ENCODE measurements at places on chromosomes 4 and X.

DNA sequence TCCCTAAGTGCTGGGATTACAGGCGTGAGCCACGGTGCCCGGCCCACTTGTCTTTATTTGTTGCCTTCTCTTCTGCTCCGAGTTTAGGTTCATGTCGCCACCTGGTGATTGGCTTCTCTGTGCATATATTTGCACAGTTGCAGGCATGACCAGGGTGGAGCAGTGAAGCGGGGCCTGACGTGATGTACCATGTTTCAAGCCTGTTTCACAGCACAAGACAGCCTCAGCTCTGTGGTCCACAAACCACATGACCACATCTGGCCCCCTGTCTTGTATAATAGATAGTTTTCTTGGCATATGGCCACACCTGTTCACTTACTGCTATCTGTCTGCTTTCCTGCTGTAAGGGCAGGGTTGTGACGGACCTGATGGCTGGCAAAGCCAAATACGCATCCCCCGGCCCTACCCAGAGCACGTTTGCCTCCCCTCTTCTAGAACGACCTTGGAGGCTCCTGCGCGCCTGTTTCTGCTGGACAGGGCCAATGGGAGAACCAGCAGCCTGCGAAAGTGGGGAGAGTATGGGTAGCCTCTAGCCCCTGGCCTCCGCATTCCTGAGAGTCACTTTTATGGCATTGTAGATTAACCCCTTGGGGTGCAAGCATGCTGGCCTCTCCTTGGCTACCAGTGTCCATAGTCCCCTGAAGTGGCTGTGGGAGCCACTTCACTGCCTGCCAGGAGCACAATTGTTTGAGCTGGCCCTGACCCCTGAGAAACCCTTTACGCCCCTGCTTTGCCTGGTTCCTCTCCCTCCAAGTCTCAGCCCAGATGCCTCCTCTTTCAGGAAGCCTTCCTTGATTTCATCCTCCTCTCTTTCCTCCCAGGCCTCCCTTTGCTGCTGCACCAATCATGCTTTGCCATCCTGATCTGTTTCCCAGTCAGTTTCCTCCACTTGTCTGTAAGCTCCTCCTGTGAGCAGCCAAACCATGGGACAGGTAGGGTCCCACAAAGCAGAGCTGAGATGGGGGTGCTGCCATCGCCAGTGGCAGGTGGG lies 6.0 kb upstream of the SH3TC1 start:
- DNase-seq, result no peak

GRCh38 chrX:43747476-43747875 lies 91.4 kb downstream of the MAOA start:
- no peak for DNase-seq

DNA sequence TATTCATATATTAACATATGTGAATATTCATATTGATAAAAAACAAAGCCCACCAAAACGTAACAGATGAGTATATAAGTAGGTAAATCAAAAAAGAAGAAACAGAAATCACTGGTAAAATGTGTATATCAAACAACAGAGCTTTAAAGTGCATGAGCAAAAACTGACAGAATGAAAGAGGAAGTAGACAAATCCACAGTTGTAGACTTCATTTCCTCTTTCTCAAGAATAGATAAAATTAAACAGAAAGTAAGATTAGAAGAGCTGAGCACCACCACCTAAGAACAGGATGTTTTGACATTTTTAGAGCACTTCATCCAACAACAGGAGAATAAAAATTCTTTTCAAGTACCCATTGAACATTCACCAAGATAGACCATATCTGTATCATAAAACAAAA lies 64.6 kb downstream of the CNKSR2 start:
- no peak for DNase-seq

DNA sequence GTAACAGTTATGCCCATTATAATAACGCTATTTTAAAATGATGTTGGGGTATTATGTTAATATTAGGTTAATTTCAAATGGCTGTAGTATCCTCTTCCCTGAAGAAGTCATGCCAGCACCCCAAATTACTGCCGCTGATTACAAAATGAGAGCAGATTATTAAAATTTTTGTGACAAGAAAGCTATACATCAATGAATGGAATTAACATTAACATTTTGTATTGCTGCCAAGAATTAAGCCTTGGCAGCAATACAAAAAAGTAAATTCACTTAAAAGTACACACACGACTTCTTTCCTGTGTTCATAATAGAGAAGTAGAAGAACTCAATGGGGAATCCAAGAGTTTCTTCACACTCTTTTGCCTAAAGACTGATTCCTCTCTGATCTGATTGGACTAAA lies 482.8 kb downstream of the STIM2 start:
- no peak for DNase-seq

DNA sequence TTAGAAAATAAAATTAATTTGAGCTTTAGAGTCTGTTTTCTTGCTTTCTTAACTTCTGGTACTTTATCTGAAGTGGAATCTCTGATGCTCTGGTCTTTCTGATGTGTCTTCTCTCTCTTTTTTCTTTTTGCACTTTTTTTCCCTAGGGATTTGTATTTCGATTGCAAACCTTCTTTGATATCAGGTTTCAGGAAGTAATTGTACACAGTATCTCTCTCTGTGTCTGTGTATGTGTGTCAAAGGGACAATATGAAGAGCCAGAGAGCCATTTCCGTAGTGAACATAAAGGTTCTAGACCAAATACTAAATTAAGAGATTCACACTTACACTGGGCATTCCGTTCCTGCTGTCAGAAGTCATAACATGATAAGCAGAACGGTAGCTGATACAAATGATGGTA lies 325.0 kb downstream of the PCDH7 start:
- DNase-seq, result no peak

GRCh38 chr4:174281182-174281737 lies 2.2 kb downstream of the FBXO8 start:
- no peak for DNase-seq

DNA sequence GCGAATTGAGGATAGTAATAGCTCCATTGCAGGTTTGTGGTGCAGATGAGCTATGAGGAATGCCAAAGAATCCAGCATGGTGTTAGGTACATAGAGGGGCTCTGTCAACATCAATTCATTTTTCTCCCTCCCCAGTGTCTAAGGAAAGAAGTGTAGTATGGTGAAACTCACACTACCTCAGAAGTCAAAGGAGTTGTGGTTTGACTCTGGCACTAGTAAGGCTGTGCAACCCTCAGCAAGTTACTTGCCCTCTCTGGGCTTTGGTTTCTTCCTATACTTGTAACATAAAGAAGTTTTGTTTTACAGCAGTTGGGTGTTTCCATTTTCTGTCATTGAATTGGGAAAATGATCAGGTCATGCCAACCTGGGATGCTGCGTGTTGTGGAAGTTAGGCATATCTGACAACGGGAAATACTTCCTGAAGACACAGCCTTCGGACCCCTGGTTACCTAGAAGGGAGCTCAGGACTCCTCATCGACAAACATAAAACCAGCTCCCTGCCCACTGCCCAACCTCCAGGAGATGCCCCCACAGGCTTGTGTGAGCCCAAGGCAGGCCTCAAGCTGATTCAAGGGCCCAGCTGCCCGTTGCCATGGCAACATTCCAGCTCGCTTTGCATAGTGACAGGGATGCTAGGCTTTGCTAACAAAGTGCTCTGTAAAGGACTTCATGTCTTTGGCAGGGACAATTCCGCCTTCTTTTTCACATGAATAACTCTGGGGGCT lies 71.4 kb downstream of the RTL5 start:
- DNase-seq, result no peak

DNA sequence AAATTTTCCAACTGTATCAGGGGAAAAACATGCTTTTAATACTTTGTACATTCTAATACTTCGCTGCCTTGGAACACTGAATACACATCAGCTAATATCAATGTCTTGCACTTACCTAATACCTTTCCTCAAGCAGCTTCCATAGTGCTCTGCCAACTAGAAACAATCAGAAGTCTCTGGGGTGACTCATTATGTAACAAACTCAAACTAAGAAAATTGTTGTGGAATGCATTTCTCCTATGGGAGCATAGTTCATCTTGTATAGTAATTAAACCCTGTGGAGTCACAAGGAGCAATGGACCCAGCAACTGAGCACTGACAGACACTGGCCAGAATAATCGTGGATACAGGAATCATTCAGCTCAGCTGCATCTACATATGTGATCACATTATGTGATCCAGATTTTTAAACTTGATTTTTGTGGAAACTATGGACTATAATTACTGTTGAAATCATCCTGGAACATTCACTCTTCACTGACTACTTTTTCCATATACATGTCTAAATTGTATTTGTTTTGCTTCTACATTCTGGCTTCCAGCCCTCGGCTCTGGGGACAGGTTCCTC lies 496.9 kb downstream of the TMA16 start:
- no peak for DNase-seq

DNA sequence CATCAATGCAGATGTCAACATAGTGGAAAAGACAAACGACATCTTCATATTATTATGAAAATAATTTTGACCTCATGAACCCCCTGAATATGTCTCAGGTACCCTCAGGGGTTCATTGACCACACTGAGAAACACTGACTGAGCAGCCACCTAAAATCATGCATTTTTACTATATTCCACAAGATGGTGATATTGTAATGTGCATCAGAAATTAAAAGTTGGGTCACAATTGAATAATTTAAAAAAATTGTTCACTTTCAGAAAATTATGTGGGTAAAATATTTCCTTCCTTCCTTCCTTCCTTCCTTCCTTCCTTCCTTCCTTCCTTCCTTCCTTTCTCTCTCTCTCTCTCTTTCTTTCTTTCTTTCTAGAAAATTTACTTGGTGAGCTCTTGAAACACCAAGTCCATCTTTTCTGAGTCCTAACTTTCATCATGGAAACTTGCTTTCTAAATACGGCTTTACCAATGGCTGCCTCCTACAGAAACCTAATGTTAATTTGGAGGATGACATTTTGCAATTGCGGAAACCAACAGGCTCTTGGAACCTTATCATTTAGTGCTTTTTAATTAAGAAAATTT lies 103.6 kb downstream of the RTL3 start:
- DNase-seq, result no peak

DNA sequence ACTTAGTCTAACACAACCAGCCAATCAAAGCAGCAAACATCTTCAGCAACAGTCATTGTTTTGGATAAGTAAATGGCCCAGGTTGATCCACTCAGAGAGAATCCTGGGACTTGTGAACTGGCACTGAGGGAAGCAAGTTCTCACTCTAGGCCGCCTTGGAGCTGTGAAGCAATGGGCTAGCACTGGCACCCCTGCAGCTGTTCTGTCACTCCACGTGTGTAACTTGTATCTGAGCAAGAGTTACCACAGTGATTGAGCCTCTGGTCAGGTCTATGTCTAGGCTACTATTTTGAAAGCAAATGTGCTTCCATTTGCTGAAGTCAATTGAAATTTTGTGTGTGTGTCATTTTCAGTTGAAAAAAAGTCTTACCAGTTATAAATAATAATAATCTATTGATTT lies 57.2 kb upstream of the HS3ST1 start:
- no peak for DNase-seq

- no peak for DNase-seq
Observed at GRCh38 chrX:2703991-2704369, 12.9 kb downstream of the CD99 start.

DNA sequence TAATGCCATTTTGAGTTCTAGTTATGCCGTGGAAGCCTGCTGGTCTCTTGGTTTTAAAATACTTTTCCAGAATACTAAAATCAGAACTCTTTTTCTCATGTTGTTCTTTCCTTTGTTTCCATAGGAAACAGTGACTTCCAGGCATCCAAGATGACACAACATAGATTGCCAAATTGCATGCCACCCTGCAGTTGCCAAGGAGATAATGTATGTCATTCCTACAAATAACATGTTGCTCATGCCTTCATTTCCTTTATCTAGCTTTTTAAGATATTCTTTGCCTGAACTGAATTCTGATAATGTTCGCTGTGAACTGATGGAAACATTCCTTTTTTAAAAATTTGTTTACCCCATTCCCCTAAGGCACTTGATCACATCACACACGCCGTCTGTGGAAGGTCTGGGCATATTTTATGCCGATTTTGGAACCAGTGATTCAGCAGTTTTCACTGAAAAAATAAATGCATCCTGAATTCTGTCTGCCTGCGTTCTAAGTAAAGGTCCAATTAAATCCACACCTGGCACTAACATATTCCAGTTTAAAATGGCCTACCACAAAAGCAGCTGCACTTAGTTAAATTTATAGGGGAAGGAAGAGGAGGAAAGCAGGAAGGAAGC lies 38.0 kb upstream of the COX7B2 start:
- DNase-seq, result no peak

- DNase-seq, result no peak
Observed at GRCh38 chr4:169604131-169604900, 8.1 kb downstream of the NEK1 start.

DNA sequence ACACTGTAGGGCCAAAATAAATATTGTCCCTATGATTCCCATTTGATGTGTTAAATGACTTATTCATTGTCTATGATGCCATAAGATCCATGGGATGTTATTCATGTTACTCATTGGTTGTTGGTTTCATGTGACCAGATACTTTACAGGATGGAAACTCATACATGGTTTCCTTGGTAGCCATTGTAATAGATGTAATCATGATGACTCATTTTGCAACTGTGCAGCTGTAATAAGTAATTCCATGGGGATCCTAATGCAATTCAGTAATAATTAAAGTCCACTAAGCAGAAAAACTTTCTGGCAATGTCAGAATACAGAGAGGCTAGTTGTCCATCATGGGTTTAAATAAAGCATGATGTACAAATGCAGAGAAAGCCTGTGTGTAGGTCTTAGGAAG lies 389.7 kb upstream of the NR3C2 start:
- no peak for DNase-seq

DNA sequence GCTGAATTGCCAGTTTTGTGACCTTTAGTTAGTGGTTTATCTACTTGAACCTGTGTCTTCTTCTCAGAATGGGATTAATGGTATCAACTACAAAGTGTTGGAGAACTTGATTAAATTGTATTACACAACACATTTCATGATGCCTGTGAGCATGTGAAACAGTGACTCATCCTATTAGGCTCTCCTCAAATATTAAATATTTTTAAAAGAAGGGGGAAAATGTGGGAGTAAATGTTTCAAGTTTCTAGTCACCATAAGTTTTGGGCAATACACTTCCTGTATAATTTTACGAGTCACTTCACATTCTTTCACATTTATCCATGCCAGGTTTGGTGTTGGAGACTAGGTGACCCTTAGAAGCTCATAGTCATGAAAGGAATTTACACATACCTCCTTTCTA lies 147.0 kb downstream of the HS3ST1 start:
- no peak for DNase-seq

- DNase-seq, result no peak
Observed at GRCh38 chr4:158540125-158540907, 18.6 kb downstream of the RXFP1 start.

DNA sequence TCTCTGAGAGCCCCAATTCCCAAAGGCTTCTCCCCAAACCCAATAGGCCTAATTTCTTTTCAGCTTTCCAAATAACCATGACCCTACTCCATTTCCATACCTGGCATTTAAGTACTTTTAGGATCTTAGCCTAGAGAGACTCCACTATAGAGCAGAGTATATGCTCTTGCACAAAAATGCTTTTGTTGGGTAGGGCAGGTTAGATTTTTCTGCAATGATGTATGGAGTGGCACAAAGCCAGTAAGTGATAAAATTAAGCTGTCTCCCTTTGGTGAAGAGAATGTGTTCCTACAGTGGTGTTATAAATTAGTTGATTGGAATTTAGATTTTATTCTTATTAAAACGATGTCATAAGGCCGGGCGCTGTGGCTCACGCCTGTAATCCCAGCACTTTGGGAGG lies 124.9 kb downstream of the INPP4B start:
- no peak for DNase-seq

- DNase-seq, result no peak
Observed at GRCh38 chrX:1239681-1240142, 27.3 kb upstream of the CRLF2 start.

- no peak for DNase-seq
Observed at GRCh38 chr4:116839826-116840225, 245.6 kb downstream of the TRAM1L1 start.

Data from stimulated activated CD4-positive, alpha-beta T cell treated with anti-CD3 and anti-CD28 coated beads, Interleukin-2, amount 100 ng/mL, for 48 hours (primary cell).